ENCODE measurements at places on chromosomes 7 and 10.

DNA sequence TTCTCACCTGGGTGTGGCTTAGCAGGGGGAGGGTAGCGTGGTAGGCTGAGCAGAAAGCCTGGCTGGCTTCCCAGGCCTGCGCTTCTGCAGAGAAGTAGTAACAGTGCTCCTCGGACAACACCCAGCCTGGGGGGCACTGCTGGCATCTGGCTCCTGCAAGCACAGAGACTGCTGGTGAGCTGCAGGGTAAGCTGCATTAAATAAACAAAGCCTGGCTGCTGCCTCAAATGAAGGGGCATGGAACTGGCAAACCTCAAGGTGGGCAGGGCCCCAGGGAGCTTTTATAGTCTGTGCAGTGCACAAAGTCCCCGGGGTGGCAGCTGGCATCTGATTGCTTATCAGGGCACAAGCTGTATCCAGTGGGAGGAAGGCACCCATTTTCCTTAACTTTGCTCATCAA is 3.9 kb downstream of the KLRG2 start:
- DNase-seq = no peak

GRCh38 chr10:60666221-60666620 is 112.1 kb upstream of the CDK1 start:
- DNase-seq = no peak

DNA sequence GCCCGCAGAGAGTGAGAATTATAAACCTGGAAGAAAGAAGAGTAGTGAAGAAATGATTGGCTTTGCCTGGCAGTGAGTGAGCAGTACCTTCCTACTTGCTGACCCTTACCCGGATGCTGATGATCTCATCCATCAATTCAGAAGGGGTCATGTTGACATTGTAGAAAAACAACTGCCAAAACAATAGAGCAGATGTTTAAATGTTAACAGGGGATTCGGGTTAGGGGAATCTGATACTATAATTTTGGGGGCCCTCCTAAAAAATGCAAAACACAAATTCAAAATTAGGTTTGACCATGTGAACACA is 78.1 kb downstream of the MYOF start:
- no peak for DNase-seq

DNA sequence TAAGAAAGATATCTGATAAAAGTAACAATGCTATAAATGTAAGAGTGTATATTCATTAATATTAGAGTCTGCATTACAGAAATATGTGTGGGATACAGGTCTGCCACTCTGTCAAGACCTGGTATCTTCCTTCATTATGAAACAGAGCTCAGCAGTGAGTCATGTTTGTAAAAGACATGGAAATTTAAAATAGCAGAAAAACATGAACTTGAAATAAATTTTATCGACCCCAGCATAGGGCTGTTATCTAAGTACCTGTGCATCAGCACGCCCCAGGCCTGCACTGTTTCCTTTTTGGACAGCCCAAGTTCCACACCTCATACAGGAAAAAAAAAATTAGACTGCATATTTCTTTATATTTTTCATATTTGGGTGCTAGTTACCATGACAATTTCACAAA is 58.0 kb upstream of the ZPBP start:
- DNase-seq = no peak

DNA sequence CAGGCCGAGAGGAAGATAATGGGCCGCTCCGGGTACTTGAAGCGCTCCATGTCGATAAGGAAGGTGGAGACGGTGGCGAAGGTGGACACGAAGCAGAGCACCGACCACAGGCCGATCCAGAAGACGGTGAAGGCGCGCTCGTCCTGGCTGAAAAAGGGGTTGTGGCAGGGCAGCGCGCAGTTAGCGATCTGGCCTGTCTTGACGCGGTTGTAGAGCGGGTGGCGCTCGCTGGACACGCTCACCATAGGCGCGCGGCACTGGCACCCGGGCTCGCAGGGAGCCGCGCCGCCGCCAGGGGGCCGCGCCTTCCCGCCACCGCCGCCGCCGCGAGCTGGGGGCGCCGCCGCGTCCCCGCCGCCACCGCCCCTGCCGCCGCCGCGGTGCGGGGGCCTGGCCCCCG is 1.6 kb downstream of the FZD8 start:
- DNase-seq = peak; percentile 80

GRCh38 chr10:14173391-14173705 is 157.4 kb downstream of the FRMD4A start:
- DNase-seq = no peak

DNA sequence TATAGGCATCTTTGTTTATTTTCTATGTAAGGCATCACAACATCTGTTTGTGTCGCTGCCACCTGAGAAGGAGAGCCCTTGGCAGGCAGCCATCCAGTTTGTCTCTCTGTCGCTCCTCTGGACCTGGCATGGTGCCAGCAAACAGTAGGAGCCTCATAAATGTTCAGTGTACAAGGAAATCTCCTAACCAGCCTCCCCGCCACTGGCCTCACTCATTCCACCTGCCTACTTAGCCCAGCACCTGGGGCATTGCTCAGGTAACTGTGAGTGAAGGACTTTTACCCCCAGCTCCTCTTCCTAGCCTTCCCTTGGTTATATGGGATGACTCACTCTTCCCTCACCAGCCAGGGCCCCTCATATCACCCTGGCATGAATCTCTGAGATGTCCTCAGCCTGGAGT is 61.7 kb upstream of the NPTX2 start:
- DNase-seq = no peak

DNA sequence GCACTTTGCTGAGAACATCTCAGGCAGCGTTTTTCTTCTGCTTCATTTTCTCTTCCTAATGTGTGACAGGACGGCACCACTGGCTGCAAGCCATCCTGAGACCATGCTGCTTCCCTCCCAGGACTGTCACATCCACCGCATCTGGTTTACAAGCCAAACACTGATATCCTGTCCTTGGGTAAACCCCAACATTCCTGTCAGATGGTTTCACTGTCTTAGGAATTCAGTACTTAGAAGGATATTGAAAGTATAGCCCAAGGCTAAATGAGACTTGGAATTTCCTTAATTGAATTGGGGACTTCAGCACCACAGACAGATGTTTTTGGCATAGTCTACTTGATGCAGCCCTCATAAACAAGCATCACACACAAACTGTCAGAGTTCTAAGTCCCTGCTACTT is 74.2 kb upstream of the PLXNA4 start:
- no peak for DNase-seq

DNA sequence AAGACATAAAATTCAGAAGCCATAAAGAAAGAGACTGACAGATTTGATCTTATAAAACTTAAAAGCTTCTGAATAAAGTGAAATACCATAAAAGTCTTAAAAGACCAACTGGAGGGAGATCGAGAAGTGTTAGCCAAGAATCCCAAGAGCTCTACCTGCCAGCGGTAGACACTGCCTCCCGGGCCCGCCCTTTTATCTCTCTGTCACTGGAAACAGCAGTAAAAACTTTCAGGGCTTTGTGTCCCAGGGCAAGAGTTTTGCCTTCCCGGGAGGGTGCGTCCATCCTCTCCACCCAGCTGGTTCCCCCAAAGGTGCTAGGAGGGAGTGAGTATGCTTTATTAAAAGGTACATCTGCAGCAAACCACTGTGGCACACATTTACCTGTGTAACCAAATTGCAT is 5.8 kb downstream of the PLA2G12B start:
- no peak for DNase-seq
